CD4-positive, alpha-beta T cell treated with Interferon alpha-2 for 1 hour (primary cell): ENCODE measurements at places on chromosomes 4 and X.

DNA sequence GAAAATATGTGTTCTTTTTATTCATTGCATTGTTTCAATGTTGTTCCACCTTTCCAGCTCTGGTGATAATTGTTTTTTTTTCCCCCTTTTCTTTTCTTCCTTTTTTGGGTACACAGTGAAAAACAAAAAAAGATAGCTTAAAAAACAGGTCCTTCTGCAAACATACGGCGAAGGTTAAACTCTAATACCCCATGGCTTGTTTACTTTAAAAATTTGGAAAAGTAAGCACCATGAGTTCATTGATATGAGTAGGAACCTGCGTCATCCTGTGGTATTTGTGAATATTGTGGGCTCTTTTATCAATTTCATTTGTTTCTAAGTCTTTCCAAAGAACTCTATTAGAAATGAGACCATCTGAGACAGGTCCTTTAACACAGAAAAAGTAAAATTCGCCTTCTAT lies 123.5 kb downstream of the CHRNA9 start:
- no peak for DNase-seq

- no peak for DNase-seq
Measured at GRCh38 chr4:158605393-158605792, 66.3 kb downstream of the C4orf46 start.

- DNase-seq: no peak
Measured at GRCh38 chrX:2677764-2678163, 13.3 kb upstream of the CD99 start.

GRCh38 chr4:48905363-48906015 lies 1.1 kb downstream of the OCIAD2 start:
- no peak for DNase-seq

GRCh38 chrX:1099146-1099770 lies 113.2 kb downstream of the CRLF2 start:
- DNase-seq: no peak

DNA sequence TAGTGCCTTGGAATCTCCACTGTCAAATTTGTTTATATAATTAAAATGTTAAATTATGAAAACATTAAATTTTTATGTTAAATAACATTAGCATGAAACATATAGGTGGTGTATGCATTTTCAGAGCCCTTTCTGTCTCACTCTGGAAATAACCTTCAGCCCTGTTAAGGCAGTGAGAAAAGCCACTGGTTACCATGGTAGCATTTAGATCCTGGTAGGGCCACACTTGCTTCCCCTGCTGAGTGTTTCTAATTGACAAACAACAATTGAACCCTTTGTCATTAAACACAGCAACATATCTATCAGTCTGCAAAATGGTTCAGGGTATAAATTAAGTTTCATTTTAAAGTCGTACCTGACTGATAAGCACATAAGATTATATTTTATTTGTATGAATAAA lies 63.5 kb downstream of the PDK3 start:
- DNase-seq: no peak

GRCh38 chrX:121864561-121864960 lies 817.2 kb downstream of the GLUD2 start:
- DNase-seq: no peak

GRCh38 chrX:115322375-115322774 lies 32.9 kb downstream of the LUZP4 start:
- no peak for DNase-seq

- DNase-seq: no peak
Measured at GRCh38 chr4:6910960-6911874, 1.6 kb downstream of the TBC1D14 start.

GRCh38 chr4:53205970-53206369 lies 159.9 kb downstream of the SCFD2 start:
- DNase-seq: no peak

DNA sequence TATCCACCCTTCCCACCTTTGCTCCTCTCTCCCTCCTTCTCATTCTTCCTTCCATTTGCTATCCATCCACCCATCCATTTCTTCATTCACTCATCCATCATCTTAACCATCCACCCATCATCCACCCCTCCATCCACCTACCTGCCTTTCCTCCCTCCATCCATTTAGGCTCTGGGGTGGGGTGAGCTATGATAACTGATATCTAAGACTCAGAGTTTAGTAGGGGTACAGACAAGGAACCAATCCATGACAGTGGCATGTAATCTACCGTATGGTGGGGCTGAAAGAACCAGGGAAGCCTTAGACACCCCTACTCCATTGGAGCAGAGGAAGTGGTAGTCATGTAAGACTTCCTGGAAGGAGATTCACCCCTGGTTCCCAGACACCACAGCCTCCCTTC lies 23.2 kb downstream of the PSAPL1 start:
- DNase-seq: no peak

DNA sequence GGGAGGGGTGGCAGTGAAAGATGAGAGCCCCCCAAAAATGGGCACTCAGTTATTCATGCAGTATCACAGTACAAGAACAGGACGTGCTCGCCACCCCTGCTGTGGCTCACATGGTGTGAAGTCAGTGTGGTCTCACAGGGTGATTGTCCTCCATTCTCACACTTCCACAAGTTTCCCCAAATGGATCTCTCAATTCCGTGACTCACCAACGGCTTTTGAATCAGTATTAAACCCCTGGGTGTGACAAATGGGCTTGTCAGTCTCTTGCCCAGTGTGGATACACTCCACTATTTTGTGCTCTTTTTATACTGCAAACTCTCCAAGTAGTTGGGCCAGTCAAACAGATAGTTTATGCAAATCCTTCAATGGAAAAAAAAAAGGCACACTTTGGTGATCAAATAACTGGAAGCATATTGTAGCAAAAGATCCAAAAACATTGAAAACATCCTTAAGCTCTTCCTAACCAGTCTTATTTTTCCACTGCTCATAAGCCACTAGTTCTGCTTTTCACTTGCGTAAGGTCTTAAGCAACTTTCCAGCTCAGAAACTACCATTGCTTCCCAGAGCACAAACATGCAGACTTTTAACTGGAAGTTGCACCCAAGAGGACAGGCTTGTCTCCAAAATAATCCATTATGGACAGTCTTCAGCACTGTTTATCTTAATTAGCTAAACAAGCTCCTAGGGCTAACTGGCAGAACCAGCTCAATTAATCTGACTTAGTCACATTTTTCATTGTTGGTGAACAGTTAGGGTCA lies 365.7 kb downstream of the PPP3CA start:
- no peak for DNase-seq

GRCh38 chrX:31508338-31508737 lies 436.5 kb upstream of the FTHL17 start:
- DNase-seq: no peak

- no peak for DNase-seq
Measured at GRCh38 chrX:112798736-112799135, 41.9 kb downstream of the AMOT start.

- no peak for DNase-seq
Measured at GRCh38 chr4:55440786-55441185, 45.0 kb downstream of the TMEM165 start.

DNA sequence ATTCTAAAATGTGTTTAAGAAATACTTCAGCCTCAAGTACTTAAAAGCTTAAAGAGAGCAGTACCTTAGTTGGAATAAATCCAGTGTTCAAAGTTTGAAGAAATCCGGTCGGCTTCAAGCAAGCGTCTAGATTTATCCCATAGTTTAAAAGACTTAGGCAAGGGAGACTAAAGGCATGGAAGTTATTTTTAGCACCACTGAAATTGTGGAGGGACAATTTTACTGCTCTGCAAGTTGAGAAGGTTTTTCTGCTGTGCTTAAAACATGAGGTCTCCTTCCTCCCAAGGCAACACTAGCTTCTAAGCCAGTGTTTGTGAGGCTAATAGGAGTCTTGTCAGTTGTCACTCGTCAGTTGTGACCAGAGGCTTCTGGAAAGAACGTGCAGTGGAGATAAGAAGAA lies 183.5 kb downstream of the MSL3 start:
- DNase-seq: no peak

DNA sequence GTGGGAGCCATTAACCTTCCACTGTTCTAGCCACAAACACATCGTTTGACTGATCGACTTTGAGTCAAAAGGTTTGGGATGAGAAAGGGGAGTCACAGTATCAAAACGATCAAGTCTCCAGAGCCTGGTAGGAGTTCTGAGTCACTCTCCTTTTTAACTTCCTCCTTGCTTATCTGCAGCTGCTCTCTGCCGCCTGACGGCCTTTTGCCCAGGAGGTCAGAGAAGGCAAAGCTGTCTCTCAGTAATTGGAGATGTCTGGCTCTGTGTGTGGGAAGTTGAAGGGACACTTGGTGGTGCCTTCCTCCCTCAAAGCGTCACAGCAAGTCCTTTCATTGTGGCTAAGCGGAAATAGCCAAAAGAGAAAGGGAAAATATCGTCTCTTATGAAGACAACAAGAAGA lies 63.1 kb downstream of the ANOS1 start:
- no peak for DNase-seq

GRCh38 chr4:158998624-158999023 lies 104.3 kb upstream of the RAPGEF2 start:
- no peak for DNase-seq

DNA sequence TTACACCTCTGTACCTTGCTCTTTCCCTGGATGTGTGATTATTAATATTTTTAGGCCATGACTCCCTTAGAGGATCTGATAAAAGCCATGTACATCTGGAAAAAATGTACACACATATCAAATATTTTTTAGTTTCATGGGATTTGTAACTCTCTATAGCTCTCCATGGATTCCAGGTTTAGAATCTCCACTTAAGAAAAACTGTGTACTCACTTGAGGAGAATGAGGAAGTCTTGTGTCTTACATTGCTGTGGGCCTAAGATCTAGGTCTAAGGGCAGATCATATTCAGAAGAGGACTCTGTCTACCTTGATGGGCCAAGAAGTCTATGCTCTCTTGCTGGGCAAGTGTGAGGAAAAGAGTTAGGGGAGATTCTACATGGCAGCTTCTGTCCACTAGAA lies 98.0 kb downstream of the RRAGB start:
- DNase-seq: no peak

DNA sequence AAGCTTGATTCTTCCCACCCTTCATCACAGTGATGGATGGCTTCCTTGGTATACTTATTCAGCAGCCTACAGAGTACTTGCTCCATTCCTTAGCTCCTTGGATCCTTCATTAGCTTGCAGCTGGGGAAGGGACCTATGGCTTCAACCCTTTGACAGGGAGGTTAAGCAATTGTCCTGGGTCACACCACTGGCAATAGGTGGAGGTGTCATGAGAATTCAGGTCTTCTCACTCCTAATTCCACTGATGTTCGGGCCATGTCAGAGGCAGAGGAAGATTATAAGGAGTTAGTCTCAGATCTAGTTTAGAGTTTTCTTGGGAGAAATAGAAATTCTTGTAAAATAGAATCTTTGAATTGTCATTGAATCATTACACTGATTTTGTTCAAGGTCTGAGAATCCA lies 24.5 kb downstream of the EREG start:
- DNase-seq: no peak

- no peak for DNase-seq
Measured at GRCh38 chrX:116930311-116930710, 467.5 kb upstream of the CT83 start.

DNA sequence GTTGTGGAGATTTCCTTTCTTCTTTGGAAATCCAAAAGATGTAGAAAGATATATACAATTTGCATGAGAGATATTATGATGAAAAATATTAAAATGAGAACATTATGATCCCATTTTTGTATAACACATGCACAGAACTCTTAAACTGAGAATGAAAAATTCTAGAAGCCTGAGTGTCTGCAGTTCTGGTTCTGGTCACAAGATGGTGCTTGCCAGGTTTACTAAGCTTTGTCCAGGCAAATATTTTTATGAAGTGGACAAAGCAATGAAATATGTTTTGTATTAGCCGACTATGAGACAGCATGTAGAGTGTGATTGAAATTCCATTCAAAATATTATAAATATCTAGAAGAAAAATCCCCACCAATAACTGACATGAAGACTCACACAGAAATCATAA lies 2.2 kb downstream of the PWWP3B start:
- DNase-seq: no peak

DNA sequence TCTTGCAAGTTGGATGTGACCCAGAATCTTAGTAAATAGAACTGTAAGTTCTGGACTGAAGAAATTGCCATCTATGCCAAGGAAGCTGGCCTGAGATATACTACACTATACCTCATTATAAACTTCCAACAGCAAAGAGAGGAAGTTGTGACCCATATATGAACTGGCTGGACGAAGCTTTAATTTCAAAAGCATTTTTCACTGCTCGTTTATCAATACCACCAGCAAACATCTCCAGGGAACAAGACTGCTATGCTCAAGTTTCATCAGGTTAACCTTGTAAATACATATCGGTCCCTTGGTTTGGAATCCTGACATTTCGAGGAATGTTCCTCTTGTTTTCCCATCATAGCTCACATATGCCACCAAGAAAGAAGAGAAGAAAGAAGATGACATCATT lies 334.5 kb upstream of the IGFBP7 start:
- no peak for DNase-seq

DNA sequence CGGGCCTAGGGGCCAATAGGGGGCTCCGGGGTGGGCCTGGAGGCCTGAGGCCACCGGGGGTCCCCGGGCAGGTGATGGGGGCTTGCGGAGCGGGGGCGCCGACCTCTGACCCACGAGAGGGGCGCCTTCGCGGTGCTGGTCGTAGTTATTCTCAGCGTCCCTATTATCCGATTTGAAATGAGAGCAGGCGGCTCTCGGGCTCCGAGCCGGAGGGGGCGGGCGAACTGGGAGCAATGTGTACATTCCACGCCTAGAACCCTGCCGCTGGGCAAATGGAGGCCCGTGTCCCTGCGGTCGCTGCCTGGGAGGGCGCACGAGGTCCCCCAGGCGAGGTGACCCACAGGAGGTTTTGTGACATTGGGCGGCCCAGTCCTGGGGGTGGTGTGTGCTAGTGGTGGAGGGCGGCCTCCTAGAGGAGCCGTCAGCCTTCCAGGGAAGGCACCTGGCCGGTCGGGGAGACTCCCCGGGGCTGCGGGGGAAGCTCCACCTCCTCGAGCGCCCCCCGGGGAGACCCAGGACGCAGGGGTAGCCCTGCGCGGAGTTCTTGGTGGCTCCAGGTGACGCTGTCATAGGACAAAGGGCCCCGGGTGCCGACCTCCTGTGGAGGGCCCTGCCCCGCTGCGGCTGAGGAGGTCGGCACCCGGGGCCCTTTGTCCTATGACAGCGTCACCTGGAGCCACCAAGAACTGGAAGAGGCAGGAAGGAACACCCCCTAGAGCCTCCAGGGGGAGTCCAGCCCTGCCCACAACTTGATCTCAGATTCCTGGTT lies 102.6 kb upstream of the PRKX start:
- peak; percentile 28 for DNase-seq

- no peak for DNase-seq
Measured at GRCh38 chr4:187576751-187577150, 418.8 kb upstream of the ZFP42 start.

DNA sequence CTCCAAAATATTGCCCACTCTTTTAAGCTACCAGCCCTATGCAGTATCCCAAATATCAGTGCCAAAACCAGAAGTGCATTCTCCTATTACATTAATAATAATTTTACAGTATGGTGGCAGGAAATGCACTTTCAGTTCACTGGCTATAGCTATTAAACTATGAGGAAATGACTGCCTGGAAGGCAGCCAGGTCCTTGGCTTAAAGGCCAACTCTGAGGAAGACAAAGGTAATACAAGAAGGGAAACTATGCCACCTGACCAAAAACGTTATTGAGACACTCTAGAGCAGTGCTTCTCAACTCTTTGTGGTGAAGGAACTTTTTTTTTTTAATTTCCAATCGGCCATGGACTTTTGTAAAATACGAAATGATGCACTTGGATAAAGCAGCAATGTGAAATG lies 133.6 kb upstream of the VAMP7 start:
- DNase-seq: no peak
